ENCODE measurements at places on chromosomes 5 and 9.

GRCh38 chr9:13929013-13929412 lies 384.9 kb downstream of the NFIB start:
- no peak for DNase-seq

DNA sequence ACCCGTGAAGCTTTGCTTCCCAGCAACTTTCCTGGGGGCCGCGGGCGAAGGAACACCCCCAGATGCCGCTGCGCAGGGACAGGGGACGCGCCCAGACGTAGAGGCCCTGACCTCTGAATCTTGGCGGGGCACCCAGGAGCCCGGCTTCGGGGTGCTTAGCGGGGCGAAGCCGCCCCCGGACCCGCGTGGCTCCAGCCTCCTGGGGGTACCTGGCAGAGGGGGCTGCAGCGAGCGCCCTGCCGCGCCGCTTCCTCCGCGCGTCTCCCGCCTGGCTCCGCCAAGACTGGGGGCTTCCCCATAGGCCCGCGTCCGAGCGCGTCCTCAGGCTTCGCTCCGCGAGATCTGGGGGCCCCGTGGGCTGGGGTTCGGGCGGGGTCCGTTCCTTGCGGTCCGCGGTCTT lies 23.0 kb upstream of the ZNF782 start:
- no peak for DNase-seq

DNA sequence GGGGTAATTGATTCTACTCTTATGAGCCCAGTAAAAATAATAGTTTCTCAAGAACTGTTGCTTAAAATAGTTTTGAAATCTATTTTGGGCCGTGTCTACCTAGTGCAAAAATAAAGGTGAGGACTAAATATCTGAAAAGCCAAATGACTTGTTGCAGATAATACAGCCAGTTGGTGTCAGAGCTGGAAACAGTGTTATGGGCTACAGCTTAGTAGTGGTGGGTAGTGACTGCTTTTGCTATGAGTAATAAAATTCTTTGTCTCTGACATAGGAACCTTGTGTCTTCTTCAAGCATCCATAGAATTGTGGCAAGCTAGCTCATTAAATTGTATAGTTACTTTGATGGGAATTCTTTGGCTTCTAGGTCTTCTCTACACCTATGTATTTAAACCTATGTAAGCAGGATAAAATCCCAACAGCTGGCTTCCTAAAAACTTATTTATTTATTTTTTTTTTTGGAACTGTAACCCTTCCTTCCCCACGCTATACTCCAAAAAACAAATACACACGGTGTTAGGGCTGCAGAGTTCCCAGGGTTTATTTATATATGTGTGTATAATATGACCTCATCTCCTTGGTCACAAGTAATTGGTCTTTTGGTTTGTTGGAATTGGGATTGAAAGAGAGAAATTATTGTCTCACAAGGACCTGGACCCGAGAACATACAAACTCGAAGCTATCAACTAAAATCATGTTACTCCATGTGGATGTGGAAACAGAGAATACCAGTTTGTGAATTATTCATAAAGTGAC lies 138.0 kb downstream of the NUDT12 start:
- DNase-seq, result no peak

DNA sequence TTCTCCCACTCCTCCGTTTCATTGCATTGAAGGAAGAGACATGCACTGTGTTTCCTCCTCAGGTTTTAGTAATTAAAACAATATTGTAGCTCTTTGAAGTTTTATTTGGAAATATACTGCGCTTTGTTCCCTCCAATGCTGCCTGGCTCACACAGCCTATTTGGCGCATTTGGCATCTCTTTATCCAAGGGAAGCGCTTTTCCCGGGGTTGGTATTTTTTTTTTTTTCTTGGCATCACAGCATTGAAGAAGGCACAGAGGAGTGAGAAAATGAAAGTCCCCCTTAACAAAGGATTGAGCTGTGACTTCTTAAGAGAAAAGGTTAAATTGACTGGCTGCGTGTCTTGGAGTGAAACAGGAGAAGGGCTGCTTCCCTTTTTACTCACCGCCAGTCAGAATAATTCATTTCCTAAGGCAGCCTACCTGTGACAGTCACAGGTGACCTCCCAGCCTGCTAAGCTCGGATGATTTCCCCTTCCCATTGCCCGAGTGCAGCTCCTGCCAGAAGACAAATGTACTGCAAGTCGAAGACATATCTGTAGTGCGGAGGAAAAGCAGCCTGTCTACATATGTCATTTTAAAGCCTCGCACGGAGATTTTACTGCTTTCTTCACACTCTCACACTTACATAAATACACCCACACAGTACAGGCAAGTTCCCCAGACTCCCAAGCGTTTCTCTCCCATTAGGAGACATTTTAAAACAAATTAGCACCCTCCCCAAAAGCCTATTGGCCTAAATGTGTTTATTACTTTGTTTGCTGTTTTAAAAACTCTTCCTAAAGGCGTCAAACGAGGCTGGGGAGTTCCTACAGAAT lies 665.5 kb upstream of the ZNF608 start:
- DNase-seq, result no peak

DNA sequence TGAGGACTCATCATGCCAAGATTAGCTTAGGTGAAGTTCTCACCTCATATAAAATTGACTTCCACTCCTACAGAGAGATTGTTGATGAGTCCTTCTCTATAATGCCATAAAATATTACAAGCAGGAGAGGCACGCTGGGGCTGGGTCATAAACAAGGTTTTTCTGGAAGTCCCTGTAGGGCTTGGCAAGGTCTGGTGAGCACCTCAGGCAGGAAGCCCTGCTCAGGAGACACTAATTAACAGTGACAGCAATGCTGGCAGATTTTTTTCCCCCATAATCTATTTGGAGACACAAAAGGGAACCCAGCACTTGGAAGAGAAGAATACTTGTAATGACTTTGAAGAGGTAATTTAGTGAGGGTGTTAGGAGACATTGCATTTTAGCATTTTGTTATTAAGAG lies 118.7 kb downstream of the DIRAS2 start:
- no peak for DNase-seq

- no peak for DNase-seq
Observed at GRCh38 chr9:4180907-4181605, 118.8 kb downstream of the GLIS3 start.

DNA sequence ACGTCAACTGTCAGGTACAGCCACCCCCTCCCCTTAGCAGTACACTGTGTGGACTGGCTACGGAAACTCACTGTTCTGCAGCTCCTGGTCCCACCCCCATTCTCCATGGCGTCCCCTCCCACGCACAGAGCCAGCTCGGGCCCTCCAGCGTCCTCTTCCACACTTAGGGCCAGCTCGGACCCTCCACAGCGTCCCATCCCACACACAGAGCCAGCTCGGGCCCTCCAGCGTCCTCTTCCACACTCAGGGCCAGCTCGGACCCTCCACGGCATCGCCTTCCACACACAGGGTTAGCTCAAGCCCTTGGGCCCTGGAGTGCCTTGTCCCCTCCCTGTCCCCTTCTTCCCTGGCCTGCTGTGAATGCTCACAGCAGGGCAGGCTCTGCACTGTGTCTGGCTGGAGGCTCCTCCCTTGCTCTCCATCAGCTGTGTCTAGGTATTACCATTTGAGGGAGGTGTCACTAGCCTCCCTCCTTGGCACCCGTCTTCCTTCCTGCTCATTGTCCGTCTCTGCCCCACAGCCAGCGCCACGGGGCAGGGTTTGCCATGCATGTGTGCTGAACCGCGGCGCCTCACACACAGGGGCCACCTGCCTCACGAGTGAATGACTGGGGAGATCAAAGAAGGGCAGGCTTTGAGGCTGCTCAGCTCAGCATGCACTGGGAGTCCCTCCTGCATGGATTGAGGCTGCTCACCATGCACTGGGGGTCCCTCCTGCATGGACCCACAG lies 78.5 kb upstream of the CACNA1B start:
- DNase-seq, result no peak

DNA sequence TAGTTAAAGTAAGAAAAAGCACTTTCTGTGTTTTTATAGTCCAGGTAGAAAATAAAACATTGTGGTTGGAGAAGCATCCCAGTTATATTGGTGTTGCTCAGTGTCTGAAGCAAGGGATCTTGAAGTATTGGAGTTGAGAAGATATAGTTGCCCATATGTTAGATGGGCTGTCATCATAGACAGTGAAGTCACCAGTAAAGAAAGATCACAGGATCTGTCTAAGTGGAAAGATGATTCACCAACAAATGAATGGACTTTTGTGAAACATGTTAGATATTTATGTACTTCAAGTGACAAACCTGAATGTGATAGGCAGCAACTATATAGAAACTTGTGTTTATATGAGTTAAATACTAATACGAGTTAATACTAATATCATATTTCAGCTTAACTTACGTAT lies 11.7 kb downstream of the OGN start:
- DNase-seq, result no peak

DNA sequence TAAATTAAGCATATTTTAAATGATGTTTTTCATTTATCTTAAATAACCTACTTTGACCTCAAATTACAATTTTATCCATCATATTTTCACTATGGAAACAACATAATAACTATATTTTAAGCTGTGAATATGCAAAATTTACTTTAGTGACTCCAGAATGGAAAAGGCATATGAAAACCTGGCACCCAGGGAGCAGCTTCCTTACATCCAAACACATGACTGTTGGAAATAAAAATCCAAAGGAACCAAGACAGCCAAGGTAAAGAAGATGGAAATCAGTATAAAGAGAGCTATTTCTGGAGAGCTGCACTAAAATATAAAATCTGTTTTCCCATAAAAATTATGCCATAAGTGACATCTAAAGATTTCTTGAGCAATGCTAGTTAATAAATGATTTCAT lies 140.3 kb upstream of the FTMT start:
- DNase-seq, result no peak

GRCh38 chr5:81164936-81165335 lies 68.2 kb upstream of the CKMT2 start:
- DNase-seq, result no peak

DNA sequence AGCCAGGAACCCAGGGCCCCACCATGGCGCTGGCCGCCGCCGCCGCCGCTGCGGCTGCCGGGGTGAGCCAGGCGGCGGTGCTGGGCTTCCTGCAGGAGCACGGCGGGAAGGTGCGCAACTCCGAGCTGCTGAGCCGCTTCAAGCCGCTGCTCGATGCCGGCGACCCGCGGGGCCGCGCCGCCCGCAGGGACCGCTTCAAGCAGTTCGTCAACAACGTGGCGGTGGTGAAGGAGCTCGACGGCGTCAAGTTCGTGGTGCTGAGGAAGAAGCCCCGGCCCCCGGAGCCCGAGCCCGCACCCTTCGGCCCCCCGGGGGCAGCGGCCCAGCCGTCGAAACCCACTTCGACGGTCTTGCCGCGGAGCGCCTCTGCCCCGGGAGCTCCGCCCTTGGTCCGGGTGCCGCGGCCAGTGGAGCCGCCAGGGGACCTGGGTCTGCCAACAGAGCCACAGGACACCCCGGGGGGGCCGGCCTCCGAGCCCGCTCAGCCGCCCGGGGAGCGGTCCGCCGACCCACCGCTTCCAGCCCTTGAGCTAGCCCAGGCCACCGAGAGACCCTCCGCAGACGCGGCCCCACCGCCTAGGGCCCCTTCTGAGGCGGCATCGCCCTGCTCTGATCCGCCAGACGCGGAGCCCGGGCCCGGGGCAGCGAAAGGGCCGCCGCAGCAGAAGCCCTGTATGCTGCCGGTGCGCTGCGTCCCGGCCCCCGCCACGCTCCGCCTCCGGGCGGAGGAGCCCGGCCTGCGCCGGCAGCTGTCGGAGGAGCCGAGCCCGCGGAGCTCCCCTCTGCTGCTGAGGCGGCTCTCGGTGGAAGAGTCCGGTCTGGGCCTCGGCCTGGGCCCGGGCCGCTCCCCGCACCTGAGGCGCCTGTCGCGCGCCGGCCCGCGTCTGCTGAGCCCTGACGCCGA lies 749 bp downstream of the SOWAHA start:
- peak; percentile 58 for DNase-seq

GRCh38 chr5:581941-582340 lies 30.2 kb upstream of the CEP72 start:
- no peak for DNase-seq

- no peak for DNase-seq
Observed at GRCh38 chr9:14395317-14396082, 81.6 kb upstream of the NFIB start.

DNA sequence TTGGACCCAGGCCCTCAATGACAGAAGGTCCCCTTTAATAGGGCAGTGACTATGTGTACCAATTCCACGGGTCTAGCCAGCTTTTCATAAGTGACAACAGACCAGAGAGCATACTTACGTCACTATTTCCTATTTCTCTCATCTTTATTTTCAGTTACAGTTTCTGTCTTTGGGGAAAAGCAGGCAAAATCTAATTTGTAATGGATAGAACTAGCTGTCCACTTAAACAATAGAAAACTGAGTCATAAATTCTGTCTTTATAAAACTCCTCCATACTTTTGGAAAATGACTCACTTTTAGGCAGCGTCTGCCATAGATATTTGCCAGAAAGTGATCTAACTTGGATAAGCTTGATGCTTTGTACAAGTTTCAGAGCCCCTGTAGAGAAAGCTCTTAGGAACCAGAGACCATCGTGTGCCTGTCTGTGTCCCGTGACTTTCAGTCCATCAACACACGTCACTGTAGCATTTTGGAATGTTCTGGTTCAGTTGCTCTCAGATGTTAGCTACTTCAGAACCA lies 101.9 kb downstream of the F2RL2 start:
- no peak for DNase-seq

DNA sequence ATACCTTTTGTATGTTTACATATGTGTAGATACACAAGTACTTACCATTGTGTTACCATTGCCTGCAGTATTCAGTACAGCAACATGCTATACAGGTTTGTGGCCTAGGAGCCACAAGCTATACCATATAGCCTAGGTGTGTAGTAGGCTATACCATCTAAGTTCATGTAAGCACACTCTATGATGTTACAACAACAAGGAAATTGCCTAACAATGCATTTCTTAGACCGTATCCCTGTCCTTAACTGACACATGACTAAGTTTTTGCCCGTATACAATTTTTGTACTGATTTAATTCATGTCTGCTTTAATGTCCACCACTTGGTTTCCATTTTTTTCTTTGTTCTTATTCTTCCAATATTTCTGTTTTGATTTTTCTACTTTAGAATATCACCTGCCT lies 18.5 kb downstream of the TNPO1 start:
- no peak for DNase-seq

GRCh38 chr5:176774216-176775171 lies 35.9 kb upstream of the UNC5A start:
- no peak for DNase-seq

- no peak for DNase-seq
Observed at GRCh38 chr9:121850366-121850765, 198.9 kb downstream of the DAB2IP start.

GRCh38 chr5:94618029-94618492 lies 343 bp downstream of the KIAA0825 start:
- no peak for DNase-seq

DNA sequence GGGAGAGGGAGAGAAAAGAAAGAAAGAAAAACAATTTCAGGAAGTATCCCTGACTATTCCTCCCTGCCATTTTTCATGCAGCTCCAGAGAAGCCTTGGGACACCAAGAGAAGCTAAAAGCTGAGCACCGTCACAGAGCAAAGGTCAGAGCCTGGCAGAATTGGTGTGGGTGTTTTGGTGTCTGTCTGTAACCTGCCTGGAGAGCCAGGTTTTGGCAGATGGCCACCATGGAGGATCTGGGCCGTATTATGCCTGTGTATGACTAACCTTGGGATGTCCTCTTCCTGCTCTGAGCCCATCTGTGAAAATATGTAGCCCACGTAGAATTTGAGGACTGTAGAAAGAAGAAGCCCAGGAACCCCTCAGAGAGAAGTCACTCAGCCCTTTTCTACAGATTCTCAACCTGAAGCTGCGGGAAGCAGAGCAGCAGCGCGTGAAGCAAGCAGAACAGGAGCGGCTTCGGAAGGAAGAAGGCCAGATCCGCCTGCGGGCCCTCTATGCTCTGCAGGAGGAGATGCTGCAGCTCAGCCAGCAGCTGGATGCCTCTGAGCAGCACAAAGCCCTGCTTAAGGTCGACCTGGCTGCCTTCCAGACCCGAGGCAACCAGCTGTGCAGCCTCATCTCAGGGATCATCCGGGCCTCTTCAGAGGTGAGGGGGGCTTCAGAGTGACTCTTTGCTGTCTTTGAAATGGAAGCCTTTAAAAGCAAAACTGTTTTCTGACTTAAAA lies 18.8 kb downstream of the GLE1 start:
- DNase-seq, result no peak
